ENCODE measurements at places on chromosomes 2 and 18.

GRCh38 chr2:80141007-80141726, 163.4 kb downstream of the LRRTM1 start:
- DNase-seq, result no peak

GRCh38 chr18:7803956-7804469, 236.9 kb downstream of the PTPRM start:
- no peak for DNase-seq

DNA sequence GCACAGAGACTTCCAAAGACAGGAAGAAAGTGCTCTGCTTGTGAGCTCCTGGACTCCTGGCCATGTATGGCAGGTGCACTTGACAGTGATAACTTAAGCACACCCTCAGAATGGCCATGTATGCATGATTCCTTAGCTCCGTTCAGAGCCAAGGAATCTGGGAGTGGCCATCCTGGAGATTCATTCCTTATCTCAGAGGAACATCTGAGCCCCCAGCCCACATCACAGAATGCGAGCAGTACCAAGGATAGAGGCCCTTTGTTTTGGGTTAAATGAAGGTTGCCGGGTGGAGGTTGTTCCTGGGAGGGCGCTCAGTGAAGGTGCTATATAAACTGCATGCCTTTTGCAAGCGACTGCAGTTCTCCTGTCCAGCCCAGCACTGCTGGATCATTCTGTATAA, 26.9 kb downstream of the DIPK1C start:
- DNase-seq, result no peak

- no peak for DNase-seq
Measured at GRCh38 chr2:172858473-172858745, 122.8 kb downstream of the RAPGEF4 start.

DNA sequence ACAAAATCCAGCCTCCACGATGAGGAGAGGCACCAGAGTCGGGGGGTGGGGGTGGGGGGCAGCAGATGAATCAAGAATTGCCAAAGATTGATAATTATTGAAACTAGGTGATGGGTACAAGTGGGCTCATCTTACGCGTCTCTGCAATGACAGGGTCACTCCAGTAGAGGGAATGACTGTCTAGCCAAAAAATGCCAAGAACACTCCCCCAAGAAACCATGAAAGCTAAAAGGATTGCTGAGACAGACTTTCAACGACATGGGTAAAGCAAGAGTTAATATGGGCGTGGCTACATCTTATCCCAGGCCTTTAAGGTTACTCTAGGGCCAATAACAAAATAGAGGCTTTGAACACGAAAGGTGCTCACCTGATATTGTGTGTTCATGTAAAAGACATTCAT, 86.5 kb downstream of the STK39 start:
- no peak for DNase-seq
